ENCODE measurements at places on chromosomes 11 and 22.

- DNase-seq, result no peak
Observed at GRCh38 chr11:80783561-80783960, 1342.7 kb upstream of the TENM4 start.

DNA sequence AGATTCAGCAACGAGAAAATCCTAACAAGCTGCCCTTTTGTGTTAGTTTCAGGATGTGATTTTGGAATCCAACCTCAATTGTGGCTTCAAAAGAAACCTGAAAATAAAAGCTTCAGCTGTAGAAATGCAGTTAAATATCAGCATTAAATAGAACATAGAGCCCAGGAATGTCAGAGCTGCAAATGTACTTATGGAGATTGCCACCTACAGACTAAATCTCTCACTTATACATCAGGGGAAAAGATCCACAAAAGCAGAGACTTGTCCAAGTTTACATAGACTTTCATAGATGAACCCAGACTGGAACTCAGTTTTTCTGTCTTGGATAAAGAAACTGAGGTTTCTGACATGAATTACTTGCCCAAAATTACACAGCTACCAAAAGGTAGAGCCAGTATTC, 446.6 kb downstream of the DLG2 start:
- DNase-seq, result no peak

- DNase-seq, result no peak
Observed at GRCh38 chr11:68099474-68100405, 21.4 kb downstream of the CHKA start.

DNA sequence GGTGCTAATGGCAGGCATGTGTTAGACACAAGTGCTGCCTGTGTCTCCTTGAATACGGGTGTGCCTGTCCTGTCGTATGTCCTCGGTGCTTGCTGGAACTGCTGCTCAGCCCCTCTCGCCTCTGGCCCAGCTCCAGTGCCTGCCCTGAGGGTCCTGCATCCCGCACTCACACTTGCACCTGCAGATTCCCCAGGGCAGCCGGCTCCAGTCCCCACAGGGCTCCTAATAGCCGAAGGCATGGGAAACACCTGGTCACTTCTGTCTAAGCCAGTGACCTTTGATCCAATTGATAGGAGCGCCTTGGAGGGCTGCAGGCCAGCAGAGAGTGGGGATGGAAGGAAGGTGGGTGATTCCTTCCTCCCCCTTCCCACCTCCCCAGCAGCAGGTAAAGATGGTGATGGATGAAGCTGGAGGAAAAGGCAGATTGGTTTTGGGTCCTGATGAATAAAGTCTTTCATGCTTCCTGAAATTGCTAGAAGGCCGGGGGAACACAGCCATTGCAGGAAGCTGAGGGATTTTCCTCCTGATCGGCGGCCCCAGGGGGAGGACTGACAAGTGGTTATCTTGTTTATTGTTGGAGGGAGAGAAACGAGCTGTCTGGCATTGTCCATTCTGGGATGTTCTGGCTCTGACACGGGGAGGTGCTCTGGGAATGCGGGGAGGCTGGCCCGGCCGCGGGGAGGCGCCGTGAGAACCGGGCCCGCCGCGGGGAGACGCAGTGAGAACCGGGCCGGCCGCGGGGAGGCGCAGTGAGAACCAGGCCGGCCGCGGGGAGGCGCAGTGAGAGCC, 110.9 kb upstream of the B3GAT1 start:
- DNase-seq, result no peak

GRCh38 chr22:36787204-36787988, 11.5 kb upstream of the IFT27 start:
- no peak for DNase-seq

DNA sequence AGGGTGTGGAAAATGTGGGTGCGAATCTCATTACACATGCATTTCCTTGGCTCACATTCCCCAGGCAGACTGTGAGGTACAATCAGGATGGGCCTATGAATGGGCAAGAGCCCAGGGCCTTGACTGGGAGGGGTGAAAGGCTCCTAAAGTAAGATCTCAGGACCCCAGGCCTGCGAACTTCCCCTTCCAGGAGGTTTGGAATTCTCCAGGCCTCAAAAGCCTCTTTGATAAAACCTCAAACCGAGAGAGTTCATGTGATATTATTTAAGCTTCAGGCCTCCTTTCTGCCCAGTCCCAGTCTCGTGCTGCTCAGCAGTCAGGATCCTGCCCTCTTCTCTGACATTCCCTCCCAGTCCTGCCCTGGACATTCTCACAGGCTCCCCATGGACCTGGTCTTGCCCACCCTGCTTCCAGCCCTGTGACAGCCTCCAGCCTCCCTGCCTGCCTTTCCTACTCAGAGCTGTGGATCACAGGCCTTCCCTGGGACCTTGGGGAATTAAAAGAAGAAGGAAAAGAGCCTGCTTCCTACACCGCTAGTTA, 37.3 kb upstream of the TEAD1 start:
- DNase-seq, result no peak

- no peak for DNase-seq
Observed at GRCh38 chr11:130088919-130089673, 19.4 kb downstream of the APLP2 start.

GRCh38 chr22:31269892-31270579, 22.3 kb downstream of the PIK3IP1 start:
- DNase-seq, result no peak

GRCh38 chr11:78642979-78643675, 68.5 kb upstream of the NARS2 start:
- no peak for DNase-seq

GRCh38 chr11:106625566-106625965, 392.7 kb downstream of the GUCY1A2 start:
- DNase-seq, result no peak

GRCh38 chr22:29737251-29738117, 17.7 kb downstream of the CABP7 start:
- DNase-seq, result no peak

GRCh38 chr11:30451626-30452025, 128.7 kb downstream of the ARL14EP start:
- DNase-seq, result no peak

DNA sequence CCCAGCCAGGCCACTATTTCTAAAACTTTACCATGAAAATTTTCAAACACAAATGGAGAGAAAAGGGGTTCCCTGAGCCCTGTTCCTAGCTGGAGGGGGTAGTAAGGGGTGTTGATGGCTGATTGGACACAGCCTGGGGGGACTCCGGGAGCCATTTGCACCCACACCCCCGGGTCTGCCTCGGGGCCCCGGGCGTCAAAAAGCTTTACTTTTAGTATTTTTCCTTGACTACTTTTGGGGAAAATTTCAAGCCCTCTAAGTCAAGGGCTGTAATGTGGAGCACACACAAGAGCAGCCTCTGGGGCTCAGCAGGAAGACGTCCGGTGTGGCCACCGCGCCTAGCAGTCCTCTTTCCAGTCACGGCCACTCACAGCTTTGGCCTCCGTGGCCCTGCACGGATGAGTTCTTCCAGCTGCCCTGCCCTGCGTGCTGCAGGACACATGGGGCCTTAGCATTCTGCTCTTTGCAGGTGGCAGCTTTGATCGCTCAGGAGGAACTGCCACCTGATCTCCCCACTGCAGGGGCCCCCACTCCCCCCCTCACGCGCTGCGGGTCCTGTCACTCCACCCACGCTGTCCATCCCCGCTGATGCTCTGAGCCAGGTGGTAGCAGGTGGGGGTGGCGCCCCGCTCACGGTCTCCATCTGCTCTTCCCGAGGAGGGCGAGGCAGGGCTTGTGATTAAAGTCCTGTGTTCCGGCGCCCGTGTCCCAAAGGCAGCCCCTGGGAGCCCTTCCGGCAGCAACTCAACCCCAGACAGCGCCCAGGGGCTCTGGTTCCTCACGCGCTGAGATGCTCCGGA, 14.4 kb downstream of the RNH1 start:
- DNase-seq, result no peak

GRCh38 chr11:111443032-111443431, 64.0 kb upstream of the POU2AF1 start:
- no peak for DNase-seq

DNA sequence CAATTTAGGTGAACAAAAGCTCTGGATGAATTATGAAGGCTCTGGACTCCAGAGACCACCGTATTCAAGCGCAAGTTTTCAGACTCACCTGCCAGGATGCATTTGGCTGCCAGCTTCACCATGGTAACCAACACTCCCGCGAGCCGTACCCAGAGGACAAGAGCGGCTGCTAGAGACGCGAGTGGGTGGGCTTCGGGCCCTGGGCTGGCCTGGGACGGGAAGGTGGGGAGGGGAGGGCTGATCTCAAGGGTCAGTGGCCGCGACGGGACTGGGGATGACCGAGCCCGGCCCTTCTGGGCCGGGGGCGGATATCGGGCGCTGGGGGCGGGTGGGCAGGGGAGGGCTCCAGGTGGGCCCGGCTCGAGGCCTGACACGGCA, 344 bp downstream of the IFT27 start:
- DNase-seq, result no peak

Measured in H4 (cell line).